Astrocyte (in vitro differentiated cells and primary cell): ENCODE measurements at places on chromosomes 3 and 15.

GRCh38 chr3:182491577-182491976, 301.7 kb upstream of the ATP11B start:
- DNase-seq, result no peak

DNA sequence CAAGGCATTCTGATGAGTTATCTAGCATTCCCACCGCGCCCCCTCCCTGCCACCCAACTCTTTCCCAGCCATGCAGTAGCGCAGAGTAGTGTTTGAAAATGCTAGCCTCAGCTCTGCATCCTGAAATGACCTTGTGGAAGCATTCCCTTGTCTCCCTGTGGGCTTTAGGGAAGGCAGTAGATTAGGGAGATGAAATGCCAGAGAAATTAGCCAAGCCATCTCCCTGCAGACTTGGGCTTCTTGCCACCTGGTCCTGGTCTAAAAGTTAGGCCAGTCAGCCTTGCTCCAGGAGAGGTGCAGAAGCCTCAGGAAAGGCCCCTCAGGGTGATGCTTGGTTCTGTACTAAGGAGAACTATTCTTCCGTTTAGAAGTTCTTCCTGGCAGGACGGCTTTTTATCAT, 231.2 kb downstream of the CACNA2D3 start:
- DNase-seq, result no peak

- DNase-seq, result no peak
Measured at GRCh38 chr3:50220109-50220508, 15.0 kb downstream of the SLC38A3 start.

- no peak for DNase-seq
Measured at GRCh38 chr3:84209474-84209873, 749.3 kb upstream of the CADM2 start.

GRCh38 chr3:195064300-195064931, 206.5 kb downstream of the XXYLT1 start:
- DNase-seq, result no peak
